Activated T-helper 1 cell treated with Interleukin-2 at 50 U/mL for 16 hours (primary cell): ENCODE measurements at places on chromosomes 7 and 10.

DNA sequence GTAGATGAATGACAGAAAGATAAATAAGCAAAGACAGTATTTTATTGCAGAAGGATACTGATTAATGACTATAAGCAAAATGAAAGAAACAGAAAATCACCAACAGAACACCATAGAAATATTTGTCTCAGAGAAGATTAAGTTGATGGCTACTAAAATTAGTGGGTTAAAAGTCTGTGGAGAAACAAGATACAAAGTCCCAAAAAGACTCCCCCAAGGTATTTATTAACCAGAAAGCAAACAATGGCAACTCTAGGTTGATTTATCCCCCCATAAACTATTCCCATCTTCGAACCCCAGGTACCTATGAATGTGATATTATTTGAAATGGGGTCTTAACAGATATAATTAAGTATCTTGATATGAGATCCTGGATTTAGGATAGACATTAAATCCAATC, 1104.5 kb upstream of the PHF14 start:
- DNase-seq = no peak

DNA sequence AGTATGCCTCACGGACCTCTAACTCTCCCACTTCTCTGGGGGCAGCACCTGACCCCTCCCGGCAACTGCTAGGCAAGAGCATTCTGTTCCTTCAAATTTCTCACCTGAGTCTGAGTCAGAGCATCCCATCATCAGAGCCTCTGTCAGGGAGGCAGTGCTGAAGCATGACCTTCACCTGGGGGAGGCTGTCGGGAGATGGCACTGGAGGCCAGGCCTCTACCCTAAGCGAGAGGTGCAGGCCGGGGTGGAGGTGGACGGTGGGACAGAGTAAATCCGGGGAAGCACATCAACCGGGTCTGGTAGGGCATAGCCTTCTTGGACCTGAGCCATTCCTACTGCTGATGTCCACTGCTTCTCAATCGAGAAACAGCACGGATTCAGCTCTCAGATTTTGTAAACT, 90.4 kb downstream of the SPAG6 start:
- DNase-seq = no peak

DNA sequence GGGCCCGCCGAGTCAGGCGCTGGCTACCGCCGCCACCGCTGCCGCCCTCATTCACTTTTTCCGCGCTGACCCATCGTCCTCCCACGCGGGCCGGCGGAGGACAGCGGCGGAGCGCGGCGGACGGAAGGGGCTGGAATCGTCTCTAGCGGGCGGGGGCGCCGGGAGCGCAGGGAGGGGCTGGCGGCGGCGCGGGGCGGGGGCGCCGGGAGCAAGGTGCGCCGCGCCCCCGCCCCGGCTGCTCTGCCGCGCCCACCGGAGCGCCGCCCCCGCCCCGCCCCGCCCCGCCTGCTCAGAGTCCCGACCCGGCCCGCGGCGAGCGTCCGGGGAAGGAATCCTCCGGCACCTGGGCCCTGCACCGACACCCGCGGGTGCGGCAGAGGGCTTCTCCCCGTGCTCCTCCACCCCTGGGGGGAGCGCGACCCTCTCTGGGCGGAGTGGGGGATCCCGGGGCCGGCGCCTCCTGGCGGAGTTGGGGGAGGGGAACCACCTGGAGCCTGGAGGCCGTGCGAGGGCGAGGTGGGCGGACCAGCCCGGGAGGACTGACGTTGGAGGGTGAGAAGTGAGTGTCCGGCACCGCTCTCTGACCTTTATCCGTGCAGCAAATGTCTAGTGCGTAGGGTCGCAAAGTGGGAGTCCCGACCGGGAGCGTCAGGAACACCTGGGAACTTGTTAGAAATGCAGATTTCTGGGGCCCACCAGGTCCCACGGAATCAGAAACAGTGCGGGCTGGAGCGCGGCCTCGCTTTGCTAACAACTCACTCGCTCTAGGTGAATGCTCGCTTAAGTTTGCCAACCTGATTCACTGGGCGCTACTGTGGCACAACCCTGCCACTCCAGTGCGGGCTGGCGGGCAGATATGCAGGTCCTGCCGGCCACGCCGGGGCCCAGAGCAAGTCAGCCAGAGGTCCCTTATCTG, at the start of gene COBL:
Gene COBL (minus strand): TSS at position 144 of the 916 bp plus-strand sequence. CDS start 176 bp downstream, outside the sequence.
- DNase-seq = no peak

GRCh38 chr7:5691606-5692005, 89.9 kb downstream of the RNF216 start:
- DNase-seq = no peak

GRCh38 chr7:36131499-36131898, 21.6 kb upstream of the EEPD1 start:
- DNase-seq = no peak

GRCh38 chr10:70762441-70763175, 22.6 kb downstream of the TBATA start:
- DNase-seq = no peak

DNA sequence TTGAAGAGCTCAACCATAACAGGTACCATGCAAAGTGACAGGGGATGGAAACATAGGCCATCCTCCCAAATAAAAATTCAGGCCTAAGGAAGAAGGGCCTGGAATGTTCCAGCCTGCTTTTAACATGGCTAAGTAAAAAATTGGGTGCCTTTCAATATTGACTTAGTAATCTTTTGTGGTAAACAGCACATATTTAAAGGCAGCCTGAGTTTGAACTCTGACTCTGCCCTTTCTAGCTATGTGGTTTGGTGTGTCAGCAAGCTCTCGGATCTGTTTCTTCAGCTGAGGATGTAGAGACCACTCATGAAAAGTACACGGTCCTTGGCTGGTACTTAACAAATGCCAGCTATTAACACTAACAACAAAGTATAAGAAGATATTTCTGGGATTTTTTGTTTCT, 191.8 kb upstream of the CDCA7L start:
- no peak for DNase-seq

GRCh38 chr10:3772361-3773171, 12.4 kb downstream of the KLF6 start:
- DNase-seq = no peak

- DNase-seq = no peak
Observed at GRCh38 chr7:128124786-128125185, 93.5 kb upstream of the LRRC4 start.

DNA sequence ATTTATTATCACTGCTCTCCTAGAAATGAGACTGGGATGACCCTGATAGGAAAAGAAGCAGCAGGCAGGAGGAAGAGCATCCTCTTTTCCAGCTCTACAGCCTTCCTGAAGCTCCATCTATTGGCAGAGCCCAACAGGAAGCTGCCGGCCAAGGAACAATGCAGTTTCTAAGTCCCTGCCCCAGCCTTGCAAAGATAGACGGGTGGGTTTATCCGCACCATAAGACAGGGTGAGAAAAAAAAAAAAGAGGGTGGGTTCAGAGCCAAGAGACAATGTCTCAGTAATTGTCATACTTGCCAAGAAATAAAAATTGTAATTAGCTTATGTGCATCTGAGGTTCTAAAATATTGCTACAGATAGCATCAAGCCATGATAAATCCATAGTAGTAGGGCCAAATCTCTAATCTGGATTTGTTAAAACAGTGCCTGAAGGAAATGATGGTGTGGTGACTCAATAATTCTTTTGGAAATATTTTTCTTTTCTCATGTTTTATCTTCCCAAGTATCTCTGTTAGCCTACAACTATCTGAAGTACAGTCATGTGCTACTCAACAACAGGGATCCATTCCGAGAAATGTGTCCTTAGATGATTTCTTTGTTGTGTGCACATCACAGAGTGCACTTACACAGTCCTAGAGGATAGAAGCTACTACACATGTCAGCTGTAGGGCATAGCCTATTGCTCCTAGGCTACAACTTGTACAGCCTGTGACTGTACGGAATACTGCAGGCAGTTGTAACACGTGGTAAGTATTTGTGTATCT, 242.9 kb upstream of the CXCL12 start:
- DNase-seq = no peak

DNA sequence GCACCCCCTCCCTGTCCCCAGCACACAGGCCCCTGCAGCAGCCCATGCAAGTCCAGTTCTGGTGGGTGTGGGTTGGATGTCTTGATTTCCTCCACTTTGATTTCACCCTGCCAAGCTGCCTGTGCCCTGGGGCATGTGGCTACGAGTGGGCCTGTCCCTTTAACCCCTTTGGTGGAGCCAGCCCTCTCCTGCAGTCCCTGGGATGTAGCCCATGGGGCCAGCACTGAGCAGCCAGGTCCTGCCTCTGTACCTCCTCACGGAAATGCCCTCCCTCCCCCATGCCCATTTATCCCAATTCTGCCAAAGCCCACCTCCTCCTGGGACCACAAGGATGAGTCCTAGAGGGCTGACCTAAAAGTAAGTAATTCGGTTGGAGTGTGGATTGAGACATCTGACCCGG, 11.9 kb downstream of the COL13A1 start:
- DNase-seq = no peak

GRCh38 chr7:45082031-45082830, 6.5 kb downstream of the NACAD start:
- DNase-seq = no peak

DNA sequence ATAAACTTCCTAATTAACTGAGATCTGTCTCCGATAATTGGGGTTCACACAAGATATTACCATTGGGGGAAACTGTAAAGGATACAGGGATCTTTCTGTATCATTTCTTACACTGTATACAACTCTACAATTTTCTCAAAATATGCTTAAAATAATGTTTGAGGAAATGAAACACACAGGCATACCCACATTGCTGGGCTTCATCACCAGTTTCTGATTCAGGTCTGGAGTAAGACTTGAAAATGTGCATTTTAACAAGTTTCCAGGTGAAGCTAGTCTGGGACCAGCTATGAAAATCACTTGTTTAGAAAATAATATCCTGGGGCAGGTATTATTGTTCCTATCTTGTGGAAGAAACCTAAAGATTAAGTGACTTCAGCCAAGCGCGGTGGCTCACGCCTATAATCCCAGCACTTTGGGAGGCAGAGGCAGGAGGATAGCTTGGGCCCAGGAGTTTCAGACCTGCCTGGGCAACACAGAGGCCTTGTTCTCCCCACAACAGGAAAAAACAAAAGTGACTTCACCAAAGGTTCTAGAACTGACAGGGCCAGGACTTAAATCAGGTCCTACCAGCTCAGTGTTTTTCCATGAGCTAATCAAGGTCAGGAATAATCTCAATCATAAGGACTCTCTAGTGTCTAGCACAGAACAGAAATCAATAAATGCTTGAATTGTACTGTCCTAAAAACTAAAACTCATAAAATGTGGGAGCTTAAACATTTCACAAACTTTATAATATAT, 12.6 kb downstream of the TOMM7 start:
- DNase-seq = no peak

GRCh38 chr7:55237156-55237893, 127.8 kb upstream of the LANCL2 start:
- no peak for DNase-seq

- DNase-seq = no peak
Observed at GRCh38 chr7:73366127-73366526, 38.2 kb downstream of the FKBP6 start.

GRCh38 chr10:92149261-92149660, 141.6 kb downstream of the CPEB3 start:
- no peak for DNase-seq

- DNase-seq = no peak
Observed at GRCh38 chr10:27542812-27543211, 38.7 kb downstream of the RAB18 start.

DNA sequence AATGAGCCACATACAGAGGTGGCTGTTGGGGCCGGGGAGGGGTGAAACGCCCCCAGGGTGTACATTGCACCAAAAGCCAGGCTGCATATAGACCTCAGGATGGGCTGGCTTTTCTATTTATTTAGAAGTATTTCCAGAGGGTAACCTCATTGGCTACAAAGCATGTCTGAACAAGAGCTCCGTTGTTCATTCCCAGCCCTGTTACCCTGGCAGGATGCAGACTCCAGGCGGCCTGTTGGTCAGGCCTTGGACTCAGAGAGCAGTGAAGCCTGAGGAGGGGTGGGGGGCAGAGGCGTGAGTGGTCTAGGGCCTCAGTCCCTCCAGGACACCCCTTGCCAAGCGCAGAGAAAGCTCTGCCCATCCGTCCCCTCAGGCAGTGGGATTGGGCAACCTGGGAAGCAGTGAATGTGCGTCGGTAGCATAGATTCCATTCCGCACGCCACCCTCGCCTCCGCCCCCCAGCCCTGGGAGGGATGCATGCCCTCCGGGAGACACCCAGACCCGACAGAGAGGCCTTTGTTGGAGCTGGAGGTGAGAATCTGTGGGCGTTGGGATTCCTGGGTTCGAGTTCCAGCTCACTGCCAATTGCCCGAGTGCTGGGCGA, 41.9 kb downstream of the TCF7L2 start:
- no peak for DNase-seq

GRCh38 chr10:107417446-107417845, 252.9 kb upstream of the SORCS1 start:
- no peak for DNase-seq

DNA sequence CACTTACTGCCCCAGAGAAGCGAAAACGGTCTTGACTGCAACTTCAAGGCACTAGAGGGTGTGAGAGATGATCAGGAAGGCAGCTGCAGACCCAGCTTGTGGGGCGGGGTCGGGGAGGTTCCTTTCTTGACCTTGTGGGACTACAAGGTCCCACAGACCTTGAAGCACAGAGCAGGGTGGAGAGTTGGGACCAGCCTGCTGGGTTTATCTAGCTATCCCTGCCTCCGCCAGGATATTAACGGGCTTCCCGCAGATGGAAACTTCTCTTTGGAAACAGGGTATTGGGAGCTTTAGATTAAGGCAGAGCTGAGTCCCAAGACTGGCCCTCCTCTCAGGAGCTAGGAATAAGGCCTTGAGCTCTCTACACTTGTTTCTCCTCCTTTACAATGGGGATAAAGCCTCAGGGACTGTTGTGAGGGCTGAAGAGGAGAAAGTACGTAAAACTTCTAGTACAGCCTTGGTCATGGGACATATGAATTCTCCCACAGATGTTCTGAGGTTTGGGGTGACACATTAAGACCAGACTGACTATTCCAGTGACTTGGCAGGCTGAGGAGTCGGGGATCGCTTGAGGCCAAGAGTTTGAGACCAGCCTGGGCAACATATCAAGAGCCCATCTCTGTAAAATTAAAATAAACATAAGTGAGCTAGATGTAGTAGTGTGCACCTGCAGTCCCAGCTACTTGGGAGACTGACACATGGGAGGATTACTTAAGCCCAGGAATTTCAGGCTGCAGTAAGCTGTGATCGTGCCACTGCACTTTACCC, 153.2 kb downstream of the CDH23 start:
- no peak for DNase-seq

- no peak for DNase-seq
Observed at GRCh38 chr10:71398976-71399375, 2.3 kb downstream of the CDH23 start.

- DNase-seq = no peak
Observed at GRCh38 chr7:72753781-72754180, 74.2 kb downstream of the TYW1B start.

- no peak for DNase-seq
Observed at GRCh38 chr10:80139265-80139664, 6.7 kb downstream of the PLAC9 start.

DNA sequence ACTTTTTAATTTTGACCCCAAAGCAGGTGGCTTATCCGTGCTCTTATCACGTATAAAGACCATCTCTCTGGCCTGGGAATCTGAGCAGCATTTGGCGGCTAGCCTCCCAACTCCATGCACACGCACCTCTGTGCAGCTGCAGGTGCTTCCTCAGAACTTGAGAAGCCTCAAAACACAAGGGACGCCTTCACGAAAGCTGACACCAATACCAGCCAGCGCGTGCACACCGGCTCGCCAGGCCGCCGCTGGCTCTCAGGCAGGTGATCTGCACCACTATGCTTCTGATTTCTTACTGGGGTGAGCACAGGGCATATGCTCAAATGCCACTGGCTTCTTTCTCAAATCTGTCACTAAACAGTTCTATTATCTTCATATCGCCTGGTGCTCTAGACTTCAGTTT, 145.0 kb downstream of the PARD3 start:
- DNase-seq = no peak

GRCh38 chr10:77533146-77533886, 104.3 kb downstream of the KCNMA1 start:
- DNase-seq = no peak

GRCh38 chr7:121484089-121484763, 88.1 kb upstream of the FAM3C start:
- no peak for DNase-seq
